Mesendoderm (in vitro differentiated cells): ENCODE measurements at places on chromosomes 11 and 22.

- H3K27me3 ChIP-seq: no peaks in the 10 kb centered on the region
- DNase-seq: no peak
- H3K4me3 ChIP-seq: no peak overlapping the region
- no peaks in the 10 kb centered on the region for H3K36me3 ChIP-seq
- H3K4me1 ChIP-seq: no peaks in the 10 kb centered on the region
- H3K27ac ChIP-seq: no peak overlapping the region
Measured at GRCh38 chr11:97641988-97642387, 1252.2 kb downstream of the JRKL start.

DNA sequence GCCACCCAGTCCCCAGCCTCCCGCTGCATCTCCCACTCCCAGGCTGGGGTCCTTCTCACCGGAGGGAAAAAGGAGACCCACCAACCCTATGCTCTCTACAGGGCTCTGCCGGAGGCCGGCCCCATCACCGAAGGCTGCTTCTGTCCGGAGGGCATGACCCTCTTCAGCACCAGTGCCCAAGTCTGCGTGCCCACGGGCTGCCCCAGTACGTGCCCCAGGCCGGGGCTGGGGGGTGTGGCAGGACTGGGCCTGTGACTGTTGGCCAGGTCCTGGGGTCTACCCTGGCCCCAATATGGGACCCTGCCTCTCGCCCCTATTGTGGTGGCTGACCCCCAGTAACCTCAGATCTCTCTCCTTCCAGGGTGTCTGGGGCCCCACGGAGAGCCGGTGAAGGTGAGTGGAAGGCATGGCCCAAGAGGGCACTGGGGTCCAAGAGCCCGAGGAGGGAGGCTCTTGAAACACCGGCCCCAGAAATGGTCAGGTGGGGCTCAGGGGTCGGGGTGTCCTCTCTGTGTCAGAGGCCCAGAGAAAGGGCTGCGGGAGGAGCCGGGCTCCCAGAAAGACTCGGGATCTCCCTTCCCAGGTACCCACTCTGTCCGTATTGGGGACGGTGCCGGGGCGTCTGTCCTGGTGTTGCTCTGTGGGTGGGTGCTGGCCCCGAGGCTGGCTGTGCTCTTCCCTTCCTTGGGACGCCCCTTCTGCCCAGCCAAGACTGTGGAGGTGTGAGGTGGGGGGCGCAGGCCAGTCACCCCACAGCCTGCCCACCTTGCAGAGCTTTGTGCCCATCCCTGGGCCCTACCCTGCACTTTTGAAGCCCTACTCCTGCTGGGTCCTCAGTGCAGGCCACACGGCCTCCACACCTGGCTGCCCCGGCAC lies 26.1 kb upstream of the MUC5B start:
- H3K27me3 ChIP-seq: no peaks in the 10 kb centered on the region
- H3K36me3 ChIP-seq: no peaks in the 10 kb centered on the region
- H3K4me3 ChIP-seq: no peak overlapping the region
- no peaks in the 10 kb centered on the region for H3K4me1 ChIP-seq
- no peak overlapping the region for H3K27ac ChIP-seq
- no peak for DNase-seq

GRCh38 chr22:30104501-30105156 lies 24.4 kb downstream of the HORMAD2 start:
- no peak overlapping the region for H3K27ac ChIP-seq
- no peaks in the 10 kb centered on the region for H3K27me3 ChIP-seq
- H3K36me3 ChIP-seq: no peaks in the 10 kb centered on the region

- H3K36me3 ChIP-seq: no peaks in the 10 kb centered on the region
- no peak overlapping the region for H3K4me3 ChIP-seq
- H3K27me3 ChIP-seq: no peaks in the 10 kb centered on the region
- no peak for DNase-seq
Measured at GRCh38 chr11:104997288-104997687, 25.7 kb downstream of the CASP5 start.

DNA sequence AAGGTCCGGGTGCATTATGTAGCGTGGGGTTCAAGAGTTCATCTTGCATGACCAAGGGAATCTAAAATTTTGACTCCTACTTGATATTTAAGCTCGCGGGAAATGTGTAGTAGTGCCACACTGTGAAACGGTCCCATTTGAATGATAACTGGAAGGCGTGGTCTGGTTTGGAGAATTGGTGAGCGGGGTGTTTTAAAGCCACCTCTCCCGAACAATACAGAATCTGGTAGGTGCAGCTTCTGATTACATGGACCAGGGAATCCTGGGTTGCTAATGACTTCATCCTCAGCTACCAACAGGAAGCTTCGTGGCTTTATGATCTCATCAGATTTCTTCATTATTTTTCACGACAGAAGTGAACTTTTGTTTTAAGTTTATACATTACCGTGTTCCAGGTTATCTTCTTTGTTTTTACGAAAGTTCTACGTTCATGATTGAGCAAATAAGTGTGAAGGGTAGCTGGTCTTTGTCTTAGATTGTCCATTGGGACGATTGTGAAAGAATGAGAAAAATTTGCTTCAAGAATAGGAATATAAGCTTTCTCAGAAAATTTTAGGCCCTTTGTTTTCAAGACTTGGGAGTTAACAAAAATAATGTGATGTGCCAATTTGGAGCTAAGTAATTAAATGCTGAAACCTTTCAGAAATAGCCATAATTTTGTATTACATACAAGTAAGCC lies 1.7 kb downstream of the QSER1 start:
- no peaks in the 10 kb centered on the region for H3K27me3 ChIP-seq
- peak overlapping the region; percentile 95 for H3K4me3 ChIP-seq
- no peaks in the 10 kb centered on the region for H3K36me3 ChIP-seq
- H3K4me1 ChIP-seq: peaks cover 12% of the 10 kb centered on the region
- DNase-seq: peak; percentile 91

DNA sequence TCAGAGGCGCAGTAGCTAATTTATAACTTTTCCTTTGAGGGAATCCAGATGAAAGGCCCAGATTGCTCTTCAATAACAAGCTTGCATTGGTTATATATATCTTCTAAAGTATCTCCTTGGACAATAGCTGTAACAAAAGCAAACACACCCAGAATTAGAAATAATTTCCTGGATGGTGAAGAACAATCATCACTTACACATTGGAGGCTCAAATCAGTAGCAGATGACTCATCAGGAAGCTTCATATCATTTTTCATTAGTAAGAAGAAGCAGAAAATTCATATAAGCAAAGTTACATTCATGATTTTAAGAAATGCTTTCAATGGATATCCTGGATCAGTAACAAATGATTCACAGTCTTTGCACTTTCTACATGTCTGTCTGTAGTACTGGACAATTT lies 173.6 kb upstream of the CCDC90B start:
- H3K4me1 ChIP-seq: no peaks in the 10 kb centered on the region
- no peak for DNase-seq
- H3K27me3 ChIP-seq: no peaks in the 10 kb centered on the region
- H3K36me3 ChIP-seq: no peaks in the 10 kb centered on the region

GRCh38 chr11:1167751-1168231 lies 10.0 kb downstream of the MUC5AC start:
- H3K36me3 ChIP-seq: no peaks in the 10 kb centered on the region
- no peak overlapping the region for H3K4me3 ChIP-seq
- no peak for DNase-seq
- no peak overlapping the region for H3K27ac ChIP-seq
- no peaks in the 10 kb centered on the region for H3K4me1 ChIP-seq

- peaks cover 2% of the 10 kb centered on the region for H3K4me1 ChIP-seq
- peaks cover 3% of the 10 kb centered on the region for H3K36me3 ChIP-seq
- no peaks in the 10 kb centered on the region for H3K27me3 ChIP-seq
- no peak for DNase-seq
Measured at GRCh38 chr11:125594958-125595357, 2.3 kb downstream of the STT3A start.

DNA sequence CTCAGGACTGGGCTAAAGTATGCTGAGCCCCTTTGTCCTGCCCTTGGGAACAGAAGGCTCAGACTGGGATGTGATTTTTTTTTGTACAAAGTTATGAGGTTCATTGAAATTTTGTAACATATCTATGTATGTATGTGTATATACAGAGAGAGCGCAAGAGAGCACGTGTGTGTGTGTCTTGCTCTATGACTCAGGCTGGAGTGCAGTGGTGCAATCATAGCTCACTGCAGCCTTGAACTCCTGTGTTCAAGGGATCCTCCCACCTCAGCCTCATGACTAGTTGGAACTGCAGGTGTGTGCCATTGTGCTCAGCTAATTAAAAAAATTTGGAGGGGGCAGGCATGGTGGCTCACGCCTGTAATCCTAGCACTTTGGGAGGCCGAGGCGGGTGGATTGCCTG lies 5.7 kb downstream of the TMEM25 start:
- DNase-seq: no peak
- H3K27ac ChIP-seq: no peak overlapping the region
- H3K36me3 ChIP-seq: no peaks in the 10 kb centered on the region
- H3K4me3 ChIP-seq: no peak overlapping the region

DNA sequence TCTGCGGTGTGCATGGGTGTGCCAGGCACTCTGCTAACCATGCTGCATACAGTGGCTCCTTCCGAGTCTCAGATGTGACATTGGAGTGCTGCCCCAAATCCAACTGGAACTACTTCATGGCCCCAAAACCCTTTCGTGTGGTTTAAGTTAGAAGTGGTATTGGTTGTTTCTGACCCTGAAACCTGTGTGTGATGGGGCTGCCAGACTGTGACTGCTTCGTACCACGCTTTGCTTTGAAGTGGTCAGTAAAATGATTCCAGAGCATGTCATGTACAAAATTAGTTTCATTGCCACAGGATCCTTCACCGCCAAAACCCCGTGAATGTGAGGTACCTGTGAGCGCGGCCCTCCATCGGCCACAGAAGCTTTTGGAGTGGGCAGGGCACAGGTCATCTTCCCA lies 142.2 kb downstream of the WNT7B start:
- H3K4me1 ChIP-seq: no peaks in the 10 kb centered on the region
- DNase-seq: no peak
- no peak overlapping the region for H3K4me3 ChIP-seq
- no peak overlapping the region for H3K27ac ChIP-seq
- H3K36me3 ChIP-seq: no peaks in the 10 kb centered on the region

DNA sequence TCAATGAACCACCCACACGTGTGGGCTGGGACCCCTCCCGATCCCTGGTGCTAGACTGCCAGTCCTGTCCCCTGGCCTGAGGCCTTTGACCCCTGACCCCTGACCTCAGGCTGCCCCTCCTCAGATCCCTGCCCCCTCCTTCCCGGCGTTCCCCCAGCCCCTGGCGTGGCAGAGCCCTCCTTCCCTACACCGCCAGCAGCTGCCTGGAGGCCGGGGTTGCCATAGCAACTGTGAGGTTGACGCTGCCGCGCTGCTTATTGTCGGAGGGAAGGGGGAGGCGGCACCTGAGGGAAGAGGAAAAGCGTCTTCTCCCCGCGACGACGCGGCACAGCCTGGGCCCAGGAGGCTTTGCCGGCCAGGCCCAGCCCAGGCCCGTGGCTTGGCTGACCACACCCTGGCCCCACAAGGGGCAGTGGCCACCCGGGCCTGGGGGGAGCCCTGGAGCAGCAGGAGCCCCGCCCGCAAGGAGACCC lies 32.6 kb downstream of the SHANK3 start:
- no peak overlapping the region for H3K27ac ChIP-seq
- DNase-seq: peak; percentile 95
- no peak overlapping the region for H3K4me3 ChIP-seq
- H3K27me3 ChIP-seq: no peaks in the 10 kb centered on the region
- H3K36me3 ChIP-seq: no peaks in the 10 kb centered on the region

DNA sequence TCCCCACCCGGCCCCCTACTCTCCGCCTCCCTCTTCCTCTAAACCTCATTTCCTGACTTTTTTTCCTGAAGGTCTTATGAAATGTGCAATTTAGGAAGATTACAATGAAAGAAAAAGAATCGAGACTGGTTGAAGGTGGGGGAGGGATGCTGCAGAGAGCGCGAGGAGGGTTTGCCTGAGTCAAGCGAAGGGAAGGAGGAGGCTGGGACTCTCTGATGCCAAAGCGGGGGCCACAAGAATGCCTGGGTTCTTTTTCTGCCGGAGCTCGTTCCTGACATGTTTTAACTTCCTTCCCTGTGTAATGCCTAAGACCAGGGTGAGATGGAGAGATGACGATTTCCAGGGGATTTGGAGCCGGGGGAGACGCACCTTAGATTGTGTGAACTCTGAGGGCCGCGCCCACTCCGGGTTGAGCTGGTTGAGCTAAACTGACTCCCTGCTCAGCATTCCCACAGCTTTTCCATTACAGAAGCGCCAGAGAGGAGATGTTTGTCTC lies 270.5 kb upstream of the SORL1-AS1 start:
- H3K27ac ChIP-seq: no peak overlapping the region
- peak; percentile 50 for DNase-seq
- H3K4me1 ChIP-seq: peaks cover 2% of the 10 kb centered on the region
- H3K4me3 ChIP-seq: peak overlapping the region; percentile 9

DNA sequence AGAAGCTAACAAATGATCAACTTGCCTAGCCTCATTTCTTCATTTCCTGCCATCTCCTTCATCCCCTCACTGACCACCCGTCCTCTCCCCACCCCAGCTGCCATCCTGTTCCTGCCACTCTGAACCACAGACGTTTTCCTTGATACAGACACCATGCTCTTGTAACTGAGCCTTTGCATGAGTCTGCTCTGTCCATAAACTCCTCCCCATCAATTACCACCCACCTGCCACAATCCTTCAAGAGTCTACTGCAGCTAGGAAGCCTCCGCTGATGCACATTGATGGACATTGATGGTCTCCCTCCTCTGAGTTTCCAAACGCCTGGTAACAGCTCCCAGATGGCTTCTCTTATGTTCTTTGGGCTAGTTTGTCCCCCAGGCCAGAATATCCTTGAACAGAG lies 193.8 kb downstream of the DBX1 start:
- no peak overlapping the region for H3K27ac ChIP-seq
- H3K4me3 ChIP-seq: no peak overlapping the region
- no peak for DNase-seq
- no peaks in the 10 kb centered on the region for H3K36me3 ChIP-seq
- H3K27me3 ChIP-seq: no peaks in the 10 kb centered on the region
- no peaks in the 10 kb centered on the region for H3K4me1 ChIP-seq

GRCh38 chr11:69974528-69974927 lies 103.6 kb upstream of the ANO1 start:
- no peaks in the 10 kb centered on the region for H3K27me3 ChIP-seq
- H3K36me3 ChIP-seq: no peaks in the 10 kb centered on the region
- no peaks in the 10 kb centered on the region for H3K4me1 ChIP-seq
- no peak for DNase-seq

GRCh38 chr22:20809538-20810185 lies 35.7 kb downstream of the SERPIND1 start:
- DNase-seq: no peak
- no peaks in the 10 kb centered on the region for H3K4me1 ChIP-seq
- no peak overlapping the region for H3K4me3 ChIP-seq
- H3K36me3 ChIP-seq: peaks cover 4% of the 10 kb centered on the region

DNA sequence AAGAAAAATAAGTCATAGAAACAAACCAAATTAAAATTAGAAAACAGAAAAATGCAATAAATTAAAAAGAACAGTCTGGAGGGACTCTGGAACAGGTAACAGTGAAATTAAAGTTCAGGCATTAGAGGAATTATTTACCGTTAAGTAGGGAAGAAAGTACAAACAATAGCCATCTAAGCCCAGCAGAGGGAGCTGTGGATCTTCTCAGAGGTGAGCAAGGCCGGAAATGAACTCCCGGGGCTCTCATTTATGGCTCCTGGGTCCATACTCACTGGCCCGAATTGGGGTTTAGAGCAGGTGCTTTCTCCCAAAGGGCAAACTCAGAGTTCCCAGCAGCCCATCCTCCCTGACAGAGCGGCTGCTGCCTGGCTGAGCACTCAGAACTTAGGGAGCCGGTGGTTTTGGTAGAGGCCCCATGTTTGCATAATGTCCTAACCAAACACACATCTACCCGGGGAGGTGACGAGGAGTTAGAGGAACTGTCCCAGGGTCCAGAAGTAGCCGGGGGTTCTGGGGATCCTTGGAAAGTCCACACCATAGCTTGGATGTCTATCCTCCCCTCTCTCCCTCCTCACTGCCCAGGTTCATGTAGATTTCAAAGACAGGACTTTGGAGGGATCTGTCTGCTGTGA lies 87.8 kb upstream of the VPREB1 start:
- no peak overlapping the region for H3K27ac ChIP-seq
- no peak overlapping the region for H3K4me3 ChIP-seq
- H3K27me3 ChIP-seq: peaks cover 5% of the 10 kb centered on the region
- H3K36me3 ChIP-seq: no peaks in the 10 kb centered on the region
